ENCODE measurements at places on chromosomes 5 and 9.

- DNase-seq, result peak; percentile 33
Measured at GRCh38 chr9:112378328-112379176, 1.4 kb upstream of the HSDL2 start.

- DNase-seq, result no peak
Measured at GRCh38 chr9:104555521-104555920, 13.4 kb upstream of the OR13C8 start.

GRCh38 chr5:63261695-63262094 is 683.1 kb downstream of the LRRC70 start:
- DNase-seq, result no peak

GRCh38 chr5:172525996-172526360 is 71.7 kb upstream of the SH3PXD2B start:
- DNase-seq, result no peak

GRCh38 chr9:6733257-6733656 is 24.5 kb upstream of the KDM4C start:
- no peak for DNase-seq

- no peak for DNase-seq
Measured at GRCh38 chr5:122485226-122485625, 173.2 kb downstream of the SNCAIP start.

GRCh38 chr5:2193542-2194235 is 311.0 kb upstream of the IRX4 start:
- DNase-seq, result no peak

- no peak for DNase-seq
Measured at GRCh38 chr9:32915802-32916201, 85.6 kb downstream of the APTX start.

GRCh38 chr9:126049088-126049487 is 277.5 kb upstream of the MVB12B start:
- DNase-seq, result no peak

- DNase-seq, result no peak
Measured at GRCh38 chr5:14574096-14574495, 7.5 kb upstream of the OTULINL start.

DNA sequence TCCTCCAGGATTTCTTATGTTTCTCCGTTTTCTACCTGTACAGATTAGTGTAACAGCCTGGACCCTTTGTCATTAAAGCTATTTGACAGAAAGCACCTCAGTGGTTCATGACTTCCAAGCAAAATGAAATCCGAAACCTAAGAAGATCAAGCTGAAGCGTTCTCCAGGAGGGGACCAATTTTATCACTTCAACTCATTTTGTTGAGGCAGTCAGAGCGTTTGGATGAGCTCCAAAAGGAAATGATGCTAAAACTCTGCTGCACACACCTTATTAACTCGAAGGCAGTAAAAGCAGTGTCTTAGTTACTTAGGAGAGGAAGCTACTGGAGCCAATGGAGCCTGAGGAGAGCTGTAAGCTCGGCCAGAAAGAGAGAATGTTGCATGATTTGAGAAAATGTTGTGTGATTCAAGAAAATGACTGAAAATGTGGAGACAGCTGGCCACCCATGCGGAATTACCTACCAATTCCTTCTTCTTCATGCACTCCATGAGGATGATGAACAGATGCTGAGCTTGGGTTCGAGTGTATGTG is 346.7 kb upstream of the KLF9 start:
- DNase-seq, result no peak

DNA sequence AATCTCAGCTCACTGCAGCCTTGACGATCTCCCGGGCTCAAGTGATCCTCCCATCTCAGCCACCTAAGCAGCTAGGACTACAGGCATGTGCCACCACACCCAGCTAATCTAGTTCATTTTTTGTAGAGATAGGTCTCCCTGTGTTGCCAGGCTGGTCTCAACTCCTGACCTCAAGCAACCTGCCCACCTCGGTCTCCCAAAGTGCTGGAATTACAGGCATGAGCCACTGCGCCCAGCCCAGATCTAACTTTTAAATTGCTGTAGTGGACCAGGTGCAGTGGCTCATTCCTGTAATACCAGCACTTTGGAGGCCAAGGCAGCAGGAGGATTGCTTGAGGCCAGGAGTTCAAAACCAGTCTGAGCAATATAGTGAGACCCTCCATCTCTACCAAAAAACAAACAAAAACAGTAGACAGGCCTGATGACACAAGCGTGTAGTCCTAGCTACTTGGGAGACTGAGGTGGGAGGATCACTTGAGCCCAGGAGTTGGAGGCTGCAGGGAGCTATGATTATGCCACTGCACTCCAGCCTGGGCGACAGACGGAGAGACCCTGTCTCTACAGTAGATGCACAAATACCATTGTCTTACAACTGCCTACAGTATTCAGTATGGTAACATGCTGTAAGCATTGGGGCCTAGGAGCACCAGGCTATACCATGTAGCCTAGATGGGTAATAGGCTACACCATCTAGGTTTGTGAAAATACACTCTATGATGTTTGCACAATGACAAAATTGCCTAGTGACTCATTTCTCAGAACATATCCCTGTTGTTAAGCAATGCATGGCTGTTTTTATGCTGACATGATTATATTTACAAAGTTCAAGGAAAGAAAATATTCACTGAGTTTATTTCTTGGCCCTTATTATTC is 1.5 kb upstream of the SIT1 start:
- DNase-seq, result no peak

GRCh38 chr9:85420750-85421149 is 321.0 kb downstream of the AGTPBP1 start:
- no peak for DNase-seq

GRCh38 chr9:16106021-16106571 is 553.3 kb downstream of the CCDC171 start:
- DNase-seq, result no peak

GRCh38 chr9:133884907-133885744 is 107.0 kb downstream of the VAV2 start:
- DNase-seq, result no peak

- DNase-seq, result no peak
Measured at GRCh38 chr9:134800791-134801339, 79.7 kb upstream of the FCN2 start.

DNA sequence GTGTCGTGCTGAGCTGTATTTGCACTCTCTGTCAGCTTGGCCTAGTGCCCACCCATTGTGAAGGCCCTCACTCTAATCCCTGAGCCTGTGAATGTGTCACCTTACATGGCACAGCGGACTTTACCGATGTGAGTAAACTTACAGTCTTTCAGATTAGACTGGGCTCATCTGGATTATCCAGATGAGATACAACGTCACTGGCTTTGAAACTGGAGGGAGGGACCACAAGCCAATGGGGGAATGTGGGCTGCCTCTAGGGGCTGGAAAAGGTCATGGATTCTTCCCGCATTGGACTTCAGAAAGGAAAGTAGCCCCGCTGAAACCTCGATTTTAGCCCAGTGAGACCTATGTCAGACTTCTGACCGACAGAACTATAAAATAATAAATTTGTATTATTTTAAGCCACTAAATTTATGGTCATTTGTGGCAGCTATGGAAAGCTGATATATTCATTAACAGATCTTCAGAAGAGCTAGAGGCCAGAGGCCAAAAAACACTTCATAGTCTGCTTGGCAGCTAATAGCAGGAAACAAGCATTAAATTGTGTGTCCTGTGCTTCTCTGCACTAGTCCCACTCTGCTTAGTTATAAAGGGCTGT is 139.0 kb upstream of the GAS1 start:
- no peak for DNase-seq

DNA sequence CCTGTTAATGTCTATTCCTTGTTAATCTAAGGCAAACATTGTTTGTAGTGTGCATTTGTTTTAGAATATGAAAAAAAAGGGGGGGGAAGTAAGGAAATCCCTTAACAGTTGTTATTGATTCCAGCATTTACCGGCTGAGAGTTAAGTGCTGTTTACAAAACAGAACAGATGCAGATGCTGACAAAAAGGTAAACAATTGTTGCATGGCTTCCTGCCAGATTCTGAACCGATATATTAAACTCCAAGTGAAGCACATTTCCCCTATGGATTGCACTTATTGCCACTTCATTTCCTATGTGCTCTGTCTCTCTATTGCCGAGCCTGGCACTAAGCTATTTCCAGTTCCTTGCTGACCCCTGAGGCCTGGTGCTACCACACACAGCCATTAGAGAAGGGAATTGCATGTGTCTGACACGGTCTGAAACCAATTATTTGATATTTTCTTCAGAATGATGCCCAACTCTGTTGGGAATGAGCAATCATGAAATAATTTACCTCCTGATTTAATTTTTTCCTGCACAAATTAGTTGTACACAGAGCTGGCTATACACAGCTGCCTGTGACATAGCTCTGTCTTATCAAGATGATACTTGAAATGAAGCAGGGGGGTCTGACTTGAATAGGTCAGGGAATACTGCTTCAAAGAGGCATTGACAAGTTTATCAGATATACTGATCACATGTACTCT is 109.8 kb downstream of the KIAA0825 start:
- DNase-seq, result no peak

DNA sequence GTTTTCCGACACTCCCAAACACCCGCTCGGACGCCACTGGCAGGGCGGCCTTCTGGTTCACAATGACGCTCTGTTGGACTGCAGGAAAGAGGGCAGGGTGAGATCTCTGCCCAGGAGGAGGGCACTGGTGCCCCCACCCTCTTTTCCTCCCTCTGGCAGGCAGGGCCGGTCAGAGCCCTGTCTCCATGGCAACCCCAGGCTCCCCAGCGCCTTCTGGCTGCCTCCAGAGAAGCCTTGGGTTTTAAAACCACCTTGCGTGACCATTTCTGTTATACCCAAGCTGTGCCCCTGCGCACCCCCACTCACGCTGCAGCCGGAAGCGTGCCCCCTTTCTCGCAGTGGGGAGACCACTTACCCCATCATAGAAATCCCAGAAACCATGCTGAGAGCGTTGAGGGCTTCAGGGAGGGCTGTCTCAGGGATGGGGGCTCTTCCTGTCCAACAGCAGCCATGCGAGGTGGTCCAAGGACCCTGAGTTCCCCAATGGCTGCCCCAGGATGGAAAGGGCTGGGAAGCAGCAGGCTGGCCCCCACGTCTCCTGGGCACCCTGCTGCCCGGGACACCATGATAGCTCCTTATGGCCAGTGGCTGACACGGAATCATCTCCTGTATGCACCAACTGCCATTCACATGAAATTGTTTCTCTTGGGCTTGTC is 7.3 kb downstream of the C9orf50 start:
- no peak for DNase-seq

GRCh38 chr9:107982745-107983144 is 493.2 kb upstream of the KLF4 start:
- no peak for DNase-seq

DNA sequence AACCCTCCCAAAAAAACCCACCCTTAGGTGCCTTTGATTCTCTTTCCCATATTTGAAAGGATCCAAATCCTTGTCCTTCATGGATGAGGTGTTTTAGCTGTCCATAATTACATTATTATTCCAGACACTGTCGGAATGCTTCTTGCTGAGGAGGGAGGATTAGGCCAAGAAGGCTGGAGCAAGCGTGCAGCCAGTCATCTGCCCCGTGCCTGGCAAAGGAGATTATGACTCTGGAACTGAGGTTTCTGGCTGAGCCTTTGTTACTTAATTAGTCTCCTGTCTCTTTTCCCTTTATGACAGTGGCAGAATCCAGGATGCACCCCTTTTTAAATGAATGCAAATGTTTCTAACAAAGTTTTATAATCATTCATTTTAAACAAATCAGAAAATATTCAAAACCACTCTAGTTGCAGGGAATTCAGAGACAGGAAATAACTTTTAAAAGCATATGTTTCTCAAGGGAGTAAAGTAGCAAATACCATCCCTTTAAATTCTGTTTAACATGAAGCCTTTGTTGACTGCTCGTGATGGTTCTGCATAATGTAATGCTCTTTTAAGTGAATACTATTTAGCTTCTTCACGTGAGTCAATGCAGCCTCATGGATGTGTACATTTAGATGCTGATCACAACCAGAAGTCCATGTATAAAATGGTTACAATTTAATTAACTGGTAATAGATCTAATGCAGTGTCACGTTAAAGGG is 69.8 kb downstream of the GALNT10 start:
- no peak for DNase-seq

GRCh38 chr5:80483636-80484232 is 4.2 kb upstream of the FAM151B start:
- no peak for DNase-seq

DNA sequence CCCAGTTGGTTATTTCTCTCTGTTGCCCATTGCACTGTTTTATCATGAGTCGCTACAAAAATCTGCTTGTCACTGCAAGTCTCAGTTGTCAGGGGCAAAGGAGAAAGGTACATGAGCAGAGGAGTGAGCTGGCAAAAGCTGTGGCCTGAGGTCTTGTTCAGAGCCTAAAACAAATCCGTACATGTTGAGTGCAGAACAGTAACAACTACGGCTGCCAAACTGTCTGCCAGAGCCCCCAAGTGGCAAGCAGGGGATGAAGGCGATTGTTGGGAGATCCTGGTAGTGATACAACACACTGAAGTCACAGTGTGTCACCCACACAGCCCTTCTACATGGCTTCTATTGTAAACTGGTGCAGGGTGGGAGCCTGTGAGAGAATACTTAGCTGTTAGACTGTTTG is 50.9 kb downstream of the BRINP1 start:
- DNase-seq, result no peak

- DNase-seq, result no peak
Measured at GRCh38 chr5:90344689-90345088, 64.9 kb downstream of the CETN3 start.

DNA sequence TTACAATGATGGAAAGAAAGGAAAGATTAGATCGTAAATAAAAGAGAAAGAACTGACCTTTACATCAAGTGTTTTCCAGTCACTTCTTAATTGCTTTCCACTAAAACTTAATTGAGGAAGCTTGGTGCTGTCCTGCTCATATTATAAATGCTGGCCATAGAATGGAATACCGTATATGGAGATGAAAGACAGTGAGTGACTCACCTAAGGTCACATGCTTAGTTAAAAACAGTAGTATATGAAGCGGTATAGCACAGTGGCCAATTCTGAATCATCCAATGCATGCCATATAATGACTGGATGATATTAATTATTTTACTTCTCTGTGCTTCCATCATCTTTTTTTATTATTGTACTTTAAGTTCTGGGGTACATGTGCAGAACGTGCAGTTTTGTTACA is 482.4 kb upstream of the SGCD start:
- DNase-seq, result no peak

- DNase-seq, result no peak
Measured at GRCh38 chr9:86405086-86405491, 50.9 kb upstream of the TUT7 start.

DNA sequence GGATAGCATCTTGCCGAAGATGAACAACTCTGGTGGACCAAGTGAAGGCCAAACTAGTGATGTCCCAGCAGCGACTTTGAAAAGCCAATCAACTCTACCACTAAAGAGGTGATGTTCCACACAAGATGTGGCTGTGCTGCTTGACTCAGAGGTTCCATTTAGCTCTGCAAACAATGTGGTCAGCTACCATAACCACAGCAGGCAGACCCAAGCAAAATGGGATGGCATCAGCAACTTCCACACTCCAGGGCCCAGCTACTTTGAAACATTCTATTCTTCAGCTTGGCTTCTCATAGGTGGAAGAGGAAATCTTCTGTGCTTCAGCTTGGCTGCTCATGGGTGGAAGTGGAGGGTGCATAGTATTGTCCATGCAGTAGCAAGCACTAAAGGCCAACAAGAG is 70.5 kb downstream of the IRX2 start:
- no peak for DNase-seq

All from SW 1271 (cell line).